Thoracic aorta (tissue), 2 donors: ENCODE measurements at places on chromosomes 2 and 18.

DNA sequence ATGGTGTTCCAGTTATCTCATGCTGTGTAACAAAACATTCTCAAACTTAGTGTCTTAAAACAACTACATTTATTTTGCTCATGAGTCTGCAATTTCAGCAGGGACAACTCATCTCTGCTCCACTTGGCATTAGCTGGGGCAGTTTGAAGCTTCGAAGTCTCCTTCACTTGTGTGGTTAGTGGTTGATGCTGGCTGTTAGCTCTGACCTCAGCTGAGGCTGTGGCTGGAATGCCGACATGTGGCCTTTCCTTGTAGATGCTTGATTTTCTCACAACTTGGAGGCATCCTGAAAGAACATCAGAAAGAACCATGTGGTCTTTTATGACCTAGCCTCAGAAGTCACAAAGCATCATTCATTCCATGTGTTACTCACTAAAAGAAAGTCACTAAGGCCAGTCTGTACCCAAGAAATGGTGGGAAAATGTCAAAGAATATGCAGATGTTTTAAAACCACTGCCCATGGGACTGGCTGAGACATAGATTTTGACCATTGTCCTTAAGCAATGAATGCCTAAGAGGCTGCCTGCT lies 3.8 kb upstream of the TMSB10 start:
- DNase-seq: no peak

- DNase-seq: no peak
These were observed 244.6 kb downstream of the BCL2 start for GRCh38 chr18:63074981-63075404.

DNA sequence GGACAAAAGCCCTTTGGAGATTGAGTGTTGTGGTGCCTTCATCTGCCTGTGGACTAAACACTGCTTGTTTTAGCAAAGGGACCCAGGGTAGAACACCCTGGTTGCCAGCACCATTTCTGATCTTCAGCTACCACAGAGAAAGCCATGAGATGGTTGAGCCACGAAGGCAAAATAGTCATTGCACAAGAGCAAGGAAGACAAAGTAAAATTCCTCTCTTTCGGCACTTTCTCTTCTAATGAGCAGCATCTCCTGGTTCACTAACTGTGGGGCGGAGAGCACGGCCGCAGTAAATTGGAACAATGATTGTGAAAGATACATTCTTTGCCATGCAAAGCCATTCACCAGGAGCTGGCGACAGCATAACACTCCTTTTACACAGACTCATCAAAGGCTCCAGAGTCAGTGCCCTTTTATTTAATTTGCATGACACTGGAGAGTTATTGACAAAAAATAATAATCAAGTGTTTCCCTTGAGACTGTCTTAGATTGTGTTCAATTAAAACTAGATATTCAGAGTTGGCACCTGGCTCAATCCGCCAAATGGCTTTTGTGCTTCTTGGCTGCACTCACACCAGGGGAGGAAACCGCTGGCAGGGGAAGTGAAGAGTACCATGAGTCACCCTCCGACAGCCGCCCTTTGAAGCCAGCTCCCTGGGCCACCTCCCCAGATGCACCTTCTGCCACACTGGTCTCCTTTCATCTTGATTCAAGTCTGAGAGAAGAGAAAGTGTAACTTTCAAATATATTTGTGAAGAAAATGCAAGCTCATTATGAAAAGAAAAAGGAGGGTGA lies 100.5 kb upstream of the MEIS1 start:
- DNase-seq: no peak

DNA sequence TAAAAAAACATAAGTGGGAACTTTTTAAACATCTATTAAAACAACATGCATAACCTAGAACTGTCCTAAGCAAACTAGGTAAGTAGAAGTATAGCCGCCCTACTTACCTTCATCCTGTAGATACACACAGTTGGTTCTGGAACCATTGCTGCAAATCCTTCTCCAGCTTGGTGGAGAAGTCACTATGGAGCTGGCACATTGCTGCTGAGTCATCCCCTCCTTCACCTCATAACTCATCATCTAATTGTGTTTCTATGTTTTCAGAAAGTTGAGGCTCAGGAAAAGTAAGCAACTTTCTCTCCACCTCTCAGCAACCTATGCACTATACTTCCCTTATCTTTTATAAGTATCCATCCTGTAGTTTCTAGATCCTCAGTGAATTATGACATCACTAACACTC lies 269.8 kb upstream of the MMADHC start:
- no peak for DNase-seq

- no peak for DNase-seq
These were observed 74.2 kb downstream of the ARHGEF4 start for GRCh38 chr2:130910931-130911330.

- no peak for DNase-seq
These were observed 435.1 kb downstream of the DLGAP1 start for GRCh38 chr18:4020026-4020425.

DNA sequence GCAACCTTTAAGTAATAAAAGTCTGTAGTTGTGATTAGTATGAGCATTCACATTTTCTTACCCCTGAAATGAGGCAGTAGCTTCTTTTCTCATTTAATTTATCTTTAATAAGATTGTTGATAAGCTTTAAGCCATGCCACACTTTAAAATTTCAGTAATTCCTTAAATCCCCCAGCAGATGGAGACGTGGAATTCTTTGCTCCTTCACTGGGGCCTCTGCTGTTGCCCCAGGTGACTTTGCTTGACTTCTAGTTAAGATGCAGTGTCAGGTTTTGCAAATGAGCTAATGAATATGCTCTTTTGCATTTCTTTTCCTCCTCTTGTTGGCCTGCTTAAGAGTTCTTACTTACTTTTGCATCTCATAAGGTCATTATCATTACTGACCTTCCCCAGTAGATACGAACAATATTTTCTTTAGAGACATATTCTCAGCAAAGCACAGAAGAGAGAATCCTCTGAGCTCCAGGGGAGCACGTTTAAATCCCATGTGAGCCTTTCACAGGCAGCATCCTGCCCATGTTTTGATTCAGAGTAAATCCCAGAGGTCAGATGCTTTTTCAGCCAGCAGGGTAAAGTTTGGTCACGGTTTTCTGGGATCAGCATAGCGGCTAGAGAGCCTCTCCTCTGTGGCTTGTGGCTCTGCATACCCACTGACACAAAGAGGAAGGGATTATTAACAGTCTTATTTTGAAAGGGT lies 222.9 kb downstream of the PTPRM start:
- no peak for DNase-seq

DNA sequence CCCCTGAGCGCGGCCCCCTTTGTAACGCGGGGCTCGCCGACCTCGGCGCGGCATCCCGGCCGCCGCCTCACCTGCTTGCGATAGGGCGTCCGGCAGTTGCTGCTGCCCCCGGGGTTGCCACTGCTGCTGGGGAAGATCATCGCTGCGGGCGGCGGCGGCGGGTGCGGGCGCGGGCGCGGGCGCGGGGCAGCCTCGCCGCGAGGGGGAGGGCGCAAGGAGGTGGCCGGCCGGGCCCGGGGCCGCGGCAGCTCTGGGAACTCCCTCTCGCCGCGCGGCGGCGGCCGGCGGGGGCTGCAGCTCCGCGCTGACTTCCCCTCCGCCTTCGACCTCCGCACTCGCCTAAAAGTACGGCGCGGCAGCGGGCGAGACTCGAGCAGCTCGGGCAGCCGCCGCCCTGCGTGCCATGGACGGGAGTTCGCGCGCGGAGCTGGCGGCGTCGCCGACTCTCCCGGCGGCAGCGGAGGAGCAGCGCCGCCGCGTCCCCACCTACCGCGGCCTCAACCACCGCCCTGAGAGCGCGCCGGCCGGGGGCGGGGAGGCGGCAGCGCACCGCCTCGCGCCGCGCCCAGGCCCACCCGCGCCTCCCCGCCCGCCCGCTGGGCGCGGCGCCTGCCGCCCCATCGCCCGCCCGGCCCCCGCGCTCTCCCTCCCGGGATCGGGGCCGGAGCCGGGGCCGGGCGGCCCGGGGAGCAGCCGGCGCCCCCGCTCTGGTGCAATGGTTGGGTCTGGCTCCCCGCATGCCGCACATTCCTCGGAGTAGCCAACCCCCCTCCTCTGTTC lies 86.0 kb downstream of the RBMS1 start:
- no peak for DNase-seq

- no peak for DNase-seq
These were observed 678.6 kb upstream of the CDH2 start for GRCh38 chr18:28855524-28855923.

DNA sequence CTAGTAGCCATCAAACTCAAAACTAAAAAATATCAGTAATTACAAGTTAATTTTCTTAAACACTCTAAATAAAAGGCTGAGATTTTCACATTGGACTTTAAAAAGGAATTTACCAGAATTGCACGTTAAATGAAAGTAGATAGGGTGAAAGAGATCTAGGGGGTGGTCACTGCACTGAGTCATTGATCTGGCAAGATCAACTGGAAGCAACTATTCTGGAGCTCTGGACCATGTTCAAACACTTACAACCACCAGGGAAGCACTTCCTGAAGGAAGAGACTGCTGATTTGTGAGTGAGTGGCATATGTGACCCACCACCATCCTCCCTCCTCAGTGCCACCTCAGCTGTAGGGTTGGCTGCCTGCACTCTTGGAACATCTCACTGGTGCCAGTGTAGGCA lies 111.8 kb downstream of the UGGT1 start:
- no peak for DNase-seq

GRCh38 chr2:224997802-224998201 lies 44.5 kb downstream of the DOCK10 start:
- no peak for DNase-seq

GRCh38 chr18:43847164-43848091 lies 570.1 kb upstream of the SYT4 start:
- no peak for DNase-seq

DNA sequence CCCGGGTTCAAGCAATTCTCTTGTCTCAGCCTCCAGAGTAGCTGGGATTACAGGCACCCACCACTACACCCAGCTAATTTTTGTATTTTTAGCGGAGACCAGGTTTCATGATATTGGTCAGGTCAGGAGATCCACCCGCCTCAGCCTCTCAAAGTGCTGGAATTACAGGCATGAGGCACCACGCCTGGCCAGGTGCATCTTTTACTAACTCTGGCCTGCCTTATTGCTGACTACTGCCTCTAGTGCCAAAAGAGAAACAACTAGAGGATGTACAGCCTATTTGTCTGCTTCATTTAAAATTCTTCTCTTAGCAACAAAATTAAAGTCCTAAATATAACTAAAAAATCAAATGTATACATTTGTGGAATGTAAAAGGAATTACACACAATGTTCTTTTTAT lies 115.4 kb downstream of the BMPR2 start:
- DNase-seq: no peak

DNA sequence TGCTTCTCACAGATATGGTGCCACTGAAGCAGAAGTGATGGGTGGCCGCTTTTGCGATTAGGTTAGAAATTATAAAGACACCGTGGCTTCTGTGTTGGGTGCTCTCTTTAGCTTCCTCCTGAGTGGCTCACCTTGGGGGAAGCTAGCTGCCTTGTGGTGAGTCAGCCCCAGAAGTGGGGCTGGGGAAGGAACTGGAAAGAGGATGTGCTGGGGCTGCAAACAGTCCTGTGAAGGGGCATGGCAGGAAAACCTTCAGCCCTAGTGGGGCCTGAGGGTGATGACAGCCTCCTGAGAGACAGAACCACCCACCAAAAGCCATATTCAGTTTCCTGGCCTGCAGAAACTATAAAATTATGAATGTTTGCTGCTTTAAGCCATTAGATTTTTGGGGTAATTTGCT lies 8.9 kb upstream of the ASB18 start:
- no peak for DNase-seq

GRCh38 chr2:224181534-224182155 lies 142.6 kb upstream of the SERPINE2 start:
- DNase-seq: no peak

GRCh38 chr2:161422816-161423403 lies 6.8 kb downstream of the TBR1 start:
- no peak for DNase-seq
